Suprapubic skin (tissue), 4 donors: ENCODE measurements at places on chromosomes 2 and 18.

- DNase-seq: no peak
These were observed 27.7 kb upstream of the PTPN4 start for GRCh38 chr2:119731983-119732382.

DNA sequence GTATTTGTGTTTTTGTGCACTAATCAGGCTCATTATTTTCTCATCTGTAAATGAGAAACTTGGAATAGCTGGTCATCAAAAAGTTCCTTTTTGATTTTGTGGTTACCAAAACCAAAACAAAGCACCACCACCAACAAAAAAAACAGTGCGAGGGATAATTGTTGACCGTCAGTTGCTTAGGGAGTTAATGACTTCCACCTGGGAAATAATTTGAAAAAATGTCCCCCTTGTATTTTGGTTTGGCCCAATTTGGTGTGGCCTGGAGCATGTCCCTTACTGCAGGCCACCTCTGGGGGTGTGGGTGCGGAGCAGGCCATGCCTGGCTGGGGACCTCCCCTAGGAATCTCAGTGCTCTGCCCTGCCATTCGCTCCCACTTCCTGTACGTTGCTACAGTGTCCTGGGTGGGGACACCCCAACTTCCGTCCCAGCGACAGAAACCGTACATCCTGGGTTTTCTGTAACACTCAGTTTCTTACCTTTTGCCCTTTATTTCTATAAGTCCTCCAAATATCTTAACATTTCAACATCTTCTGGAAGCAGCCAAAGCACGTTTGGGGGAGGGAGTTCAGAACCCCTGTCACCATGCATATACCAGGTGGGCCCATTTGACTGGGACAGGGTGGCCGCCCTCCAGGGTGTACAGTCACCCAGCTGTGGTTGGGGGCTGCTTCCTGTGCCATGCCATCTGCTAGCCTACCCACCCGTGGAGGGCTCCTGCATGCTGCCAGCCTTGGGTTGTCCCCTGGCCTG is 31.3 kb downstream of the NCK2 start:
- DNase-seq: no peak

- DNase-seq: no peak
These were observed 5.4 kb downstream of the ITGAV start for GRCh38 chr2:186595219-186595618.

- DNase-seq: no peak
These were observed 6.1 kb downstream of the ACTR3 start for GRCh38 chr2:113895819-113896563.

DNA sequence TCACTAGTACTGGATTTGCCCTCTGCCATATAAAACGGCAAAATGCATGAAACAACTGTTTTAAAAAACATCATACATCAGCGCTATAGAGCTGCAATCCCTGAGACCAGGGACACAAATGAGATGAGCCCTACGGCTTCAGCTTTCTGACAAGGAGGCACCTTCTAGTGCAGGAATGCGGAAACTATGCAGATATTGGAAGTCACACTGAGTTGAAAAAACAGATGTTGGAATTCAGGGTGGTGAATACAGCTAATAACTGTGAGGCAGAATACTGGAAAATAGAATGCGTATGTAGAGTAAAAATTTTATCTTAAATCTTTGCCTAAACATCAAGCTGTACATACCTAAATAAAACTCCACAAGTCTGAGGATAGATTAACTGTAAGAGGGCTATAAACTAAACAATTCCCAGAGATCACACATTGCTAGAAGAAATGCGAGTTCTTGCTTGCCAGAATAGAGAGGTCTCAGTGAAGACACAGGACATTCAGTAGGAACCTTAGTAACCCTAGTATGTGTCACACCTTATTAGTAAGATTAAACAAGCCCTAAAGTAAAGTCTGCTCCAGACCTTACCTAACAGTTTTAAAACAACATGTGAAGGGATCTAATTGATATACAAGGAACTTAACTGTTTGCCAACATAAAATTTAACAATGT is 541.4 kb upstream of the DDX18 start:
- no peak for DNase-seq

DNA sequence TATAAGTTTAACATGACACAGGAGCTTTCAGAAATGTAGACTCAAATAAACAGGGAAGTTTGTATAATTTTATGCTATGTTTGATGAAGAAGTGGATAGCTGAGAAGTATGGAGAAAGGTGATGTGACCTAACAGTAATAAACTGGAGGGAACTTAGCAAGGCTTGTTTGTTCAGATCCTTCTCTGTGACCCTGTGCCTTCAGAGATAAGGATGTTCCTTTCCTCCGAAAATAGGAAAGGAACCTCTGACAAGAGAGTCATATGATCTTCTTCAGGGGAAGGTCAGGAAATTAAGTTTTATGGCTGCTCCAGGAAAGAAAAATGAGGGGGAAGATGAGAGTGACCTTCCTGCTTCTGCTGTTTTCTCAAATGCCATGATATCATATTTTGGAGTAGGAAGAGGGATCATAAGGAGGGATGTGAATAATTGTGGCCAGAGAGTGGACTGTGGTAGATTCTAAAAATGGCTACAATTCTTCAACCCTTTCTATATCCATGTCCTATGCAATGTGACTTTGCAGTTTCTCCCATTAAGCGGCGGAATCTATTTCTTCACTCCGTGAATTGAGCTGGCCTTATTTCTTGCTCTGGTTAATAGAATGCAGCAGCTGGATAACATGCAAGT is 8.5 kb upstream of the C2orf69 start:
- no peak for DNase-seq

DNA sequence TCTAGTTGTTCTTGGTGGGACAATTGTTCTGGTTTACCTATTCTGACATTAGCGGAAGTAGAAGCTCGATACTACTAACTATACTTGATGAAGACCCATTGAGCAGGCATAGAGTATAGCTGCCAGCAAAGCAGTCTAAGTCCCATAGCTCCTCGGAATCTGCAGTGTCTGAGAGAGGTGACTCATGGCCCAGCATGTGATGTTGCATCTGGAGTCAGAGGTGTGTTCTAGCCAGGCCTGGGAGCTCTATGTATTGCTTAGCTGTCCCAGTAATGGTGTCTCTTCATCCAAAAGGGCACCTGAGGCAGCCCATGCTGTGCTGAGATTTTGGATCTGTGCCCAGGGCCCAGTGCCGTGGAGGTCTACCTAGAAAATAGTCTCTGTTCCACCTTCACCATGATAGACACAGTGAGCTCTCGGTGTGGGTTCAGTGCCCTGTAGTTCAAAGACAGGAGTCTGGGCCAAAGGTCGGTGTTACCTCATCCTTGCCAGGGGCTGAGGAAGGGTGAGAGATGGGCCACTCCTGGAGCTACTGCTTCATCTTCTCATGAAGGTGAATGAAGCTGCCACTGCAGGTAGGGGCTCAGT is 47.3 kb downstream of the MEX3C start:
- no peak for DNase-seq

- DNase-seq: no peak
These were observed 74.1 kb upstream of the FOSL2 start for GRCh38 chr2:28318462-28319117.

DNA sequence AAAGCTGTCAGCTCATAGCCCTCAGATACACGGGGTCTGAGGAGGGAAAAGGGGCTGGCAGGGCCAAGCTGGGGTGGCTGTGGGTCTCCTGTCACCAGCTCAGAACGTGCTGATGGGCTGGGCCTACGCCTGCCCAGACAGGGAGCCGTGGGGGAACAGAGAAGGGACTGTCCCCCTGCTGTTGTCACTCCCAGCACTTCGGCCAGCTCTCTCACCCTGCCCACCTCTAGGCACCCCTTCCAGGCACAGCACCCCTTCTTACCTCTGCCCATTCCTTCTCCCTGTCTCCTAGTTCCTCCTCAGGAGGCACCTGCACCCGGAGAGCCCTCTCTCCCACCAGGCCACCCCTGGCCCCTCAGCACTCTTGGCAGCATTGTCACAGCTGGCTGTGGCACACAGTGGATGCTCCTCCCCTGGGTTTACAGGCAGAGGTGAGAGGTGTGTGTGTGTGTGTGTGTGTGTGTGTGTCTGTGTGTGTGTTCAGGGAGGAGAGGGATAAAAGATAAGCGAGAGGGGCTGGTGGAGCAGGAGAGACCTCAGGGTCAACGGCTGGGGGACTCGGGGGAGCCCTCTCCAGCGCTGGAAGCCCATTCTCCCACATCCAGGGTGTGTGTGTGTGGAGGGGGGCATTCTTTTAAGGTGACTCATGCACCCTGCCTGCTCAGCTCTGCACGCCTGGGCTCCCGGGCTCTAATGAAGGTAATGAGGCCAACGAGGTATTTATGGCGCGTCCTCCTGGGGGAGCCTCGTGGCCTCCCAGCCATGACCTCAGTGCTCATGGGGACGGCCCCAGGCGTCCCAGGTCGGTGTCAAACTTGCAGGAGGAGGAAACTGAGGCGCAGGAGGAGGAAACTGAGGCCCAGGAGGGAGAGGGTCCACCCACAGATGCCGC is 66.1 kb upstream of the SMAD7 start:
- DNase-seq: peak; percentile 57

GRCh38 chr2:118990757-118991545 is 49.0 kb downstream of the MARCO start:
- DNase-seq: no peak

GRCh38 chr18:23662309-23663263 is at the start of gene ANKRD29:
Gene ANKRD29, minus strand, starts transcription at chr18:23662911. Its CDS starts 181 bp downstream, at chr18:23662730.
- no peak for DNase-seq

GRCh38 chr2:237147317-237147716 is 61.6 kb downstream of the COPS8 start:
- no peak for DNase-seq

GRCh38 chr2:72815655-72816278 is 10.1 kb downstream of the EXOC6B start:
- no peak for DNase-seq

GRCh38 chr2:206092297-206092696 is 6.3 kb upstream of the INO80D start:
- no peak for DNase-seq

DNA sequence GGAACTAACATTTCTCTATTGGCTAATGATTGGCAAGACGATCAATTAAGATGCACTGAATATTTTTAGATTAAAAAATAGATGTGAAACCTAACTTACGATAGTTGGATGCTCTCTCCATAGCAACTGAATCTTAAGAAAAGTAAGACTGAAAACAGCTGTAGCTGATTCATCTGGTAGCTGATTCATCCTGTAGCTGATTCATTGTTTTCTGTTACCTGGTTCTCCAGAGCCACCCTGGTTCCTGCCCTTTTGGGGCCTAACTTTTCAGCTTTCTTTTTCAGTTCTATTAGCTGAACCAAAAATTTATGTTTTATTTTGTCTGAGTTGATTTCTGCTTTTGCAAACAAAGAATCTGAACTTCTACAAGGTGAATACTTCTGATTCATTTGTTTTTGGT is 22.7 kb upstream of the SPR start:
- no peak for DNase-seq

DNA sequence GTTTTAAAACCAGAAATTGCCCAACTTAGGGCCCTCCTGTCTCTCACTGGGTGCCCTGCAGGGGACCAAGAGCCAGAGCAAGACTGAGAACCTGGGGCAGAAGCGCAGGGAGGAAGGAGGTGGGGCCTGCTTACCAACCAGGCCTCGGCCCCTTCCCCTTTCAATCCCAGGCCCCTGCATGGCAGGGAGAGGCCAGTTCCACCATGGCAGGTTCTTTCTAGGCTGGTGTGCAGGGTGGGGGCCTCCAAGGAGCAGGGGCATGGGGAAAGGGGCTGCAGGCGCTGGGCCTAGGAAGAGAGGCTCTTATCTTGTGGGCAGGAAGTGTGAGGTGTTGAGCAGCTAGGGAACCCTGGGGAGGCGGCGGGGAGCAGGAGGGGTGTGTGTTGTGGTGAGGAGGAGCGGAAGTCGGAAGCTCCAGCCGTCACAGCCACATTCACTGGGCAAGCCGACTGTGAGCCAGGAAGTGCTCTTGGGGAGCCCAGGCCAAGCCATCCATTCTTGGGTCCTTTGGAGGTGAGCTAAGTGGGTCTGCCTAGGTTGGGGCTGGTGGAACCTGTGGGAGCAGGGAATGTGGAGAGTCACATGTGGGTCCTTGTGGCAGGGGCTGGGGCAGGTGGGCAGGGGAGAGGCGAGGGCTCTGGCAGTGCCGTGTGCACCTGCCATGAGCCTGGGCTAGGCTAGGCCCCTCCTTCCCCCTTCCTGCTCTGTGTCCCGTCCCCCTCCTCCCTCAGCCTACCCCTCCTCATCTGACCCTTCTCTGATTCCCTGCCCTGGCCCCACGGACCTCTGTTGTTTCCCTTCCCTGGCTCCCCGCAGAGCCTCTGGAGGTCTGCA is at the start of gene PSD4:
PSD4 (plus strand) TSS at position 430 of the 834 bp plus-strand sequence. CDS start 8,486 bp downstream, outside the sequence.
- DNase-seq: peak; percentile 88

- DNase-seq: no peak
These were observed 207.9 kb downstream of the CMPK2 start for GRCh38 chr2:6657855-6658254.

DNA sequence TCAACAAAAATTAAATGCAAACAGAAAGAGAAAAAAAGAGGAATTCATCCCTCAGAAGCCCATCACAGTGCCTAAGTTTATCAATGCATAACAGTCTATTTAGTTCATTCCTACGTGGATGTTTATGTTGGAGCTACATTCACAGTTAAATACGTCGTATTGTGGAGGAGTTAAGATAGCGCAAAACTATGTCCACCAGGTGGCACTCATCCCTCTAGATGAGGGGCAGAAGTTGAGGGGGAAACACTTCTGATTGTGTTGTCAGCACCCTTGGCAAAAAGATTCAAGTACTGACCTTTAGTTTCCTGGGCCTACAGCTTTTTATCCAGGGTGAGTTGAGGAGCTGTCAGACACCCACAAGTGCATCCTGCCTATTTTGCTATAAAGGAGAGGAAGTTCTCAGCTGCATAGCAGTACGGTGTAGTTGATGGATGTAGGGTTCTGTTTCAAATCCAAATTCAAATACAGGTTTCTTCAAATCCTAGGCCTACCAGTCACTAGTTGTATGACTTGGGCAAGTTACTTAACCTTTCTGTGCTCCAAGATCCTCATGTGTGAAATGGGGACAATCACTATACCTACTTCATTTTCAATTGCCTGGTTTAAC is 26.8 kb upstream of the MYO1B start:
- DNase-seq: no peak

DNA sequence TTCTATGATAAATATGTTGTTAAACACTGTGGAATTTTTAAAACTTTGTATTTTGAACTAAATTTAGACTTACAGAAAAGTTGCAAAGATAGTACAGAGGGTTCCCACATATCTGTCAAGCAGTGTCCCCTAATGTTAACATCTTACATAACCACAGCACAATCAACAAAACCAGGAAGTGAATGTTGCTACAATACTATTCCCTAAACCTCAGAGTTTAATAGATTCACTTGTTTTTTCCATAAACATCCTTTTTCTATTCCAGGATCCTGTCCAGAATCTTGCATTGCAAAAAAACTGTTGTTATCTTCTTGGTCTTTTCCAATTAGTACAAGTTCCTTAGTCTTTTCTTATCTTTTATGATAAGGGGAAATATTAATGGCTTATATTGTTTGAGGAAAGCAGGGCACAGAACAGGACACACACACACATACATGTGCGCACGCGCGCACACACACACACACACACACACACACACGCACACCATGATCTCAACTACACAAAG is 251.1 kb upstream of the TRIB2 start:
- no peak for DNase-seq
